B cell (primary cell): ENCODE measurements at places on chromosomes 1 and 21. TPM values are rescaled to one million over a fixed set of nuclear protein-coding genes. Genes with fewer than 3 reads are reported as not detected.

DNA sequence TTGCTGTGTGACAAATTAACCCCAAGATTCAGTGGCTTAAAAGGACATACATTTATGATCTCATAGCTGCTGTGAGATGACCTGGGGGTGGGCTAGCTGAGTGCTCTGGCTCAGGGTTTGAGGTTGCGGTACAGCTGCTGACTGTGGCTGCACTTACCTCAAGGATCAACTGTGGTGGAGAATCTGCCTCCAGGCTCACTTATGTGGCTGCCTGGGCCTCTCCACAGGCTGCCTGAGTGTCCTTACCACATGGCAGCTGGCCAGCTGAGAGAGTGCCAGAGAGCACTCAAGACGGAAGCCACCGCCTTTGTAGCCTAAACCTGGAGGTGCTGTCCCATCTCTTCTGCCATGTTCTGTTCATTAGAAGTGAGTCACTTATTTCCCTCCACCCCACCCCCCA lies 5.7 kb downstream of the LRRC71 start:
- no peak for DNase-seq

DNA sequence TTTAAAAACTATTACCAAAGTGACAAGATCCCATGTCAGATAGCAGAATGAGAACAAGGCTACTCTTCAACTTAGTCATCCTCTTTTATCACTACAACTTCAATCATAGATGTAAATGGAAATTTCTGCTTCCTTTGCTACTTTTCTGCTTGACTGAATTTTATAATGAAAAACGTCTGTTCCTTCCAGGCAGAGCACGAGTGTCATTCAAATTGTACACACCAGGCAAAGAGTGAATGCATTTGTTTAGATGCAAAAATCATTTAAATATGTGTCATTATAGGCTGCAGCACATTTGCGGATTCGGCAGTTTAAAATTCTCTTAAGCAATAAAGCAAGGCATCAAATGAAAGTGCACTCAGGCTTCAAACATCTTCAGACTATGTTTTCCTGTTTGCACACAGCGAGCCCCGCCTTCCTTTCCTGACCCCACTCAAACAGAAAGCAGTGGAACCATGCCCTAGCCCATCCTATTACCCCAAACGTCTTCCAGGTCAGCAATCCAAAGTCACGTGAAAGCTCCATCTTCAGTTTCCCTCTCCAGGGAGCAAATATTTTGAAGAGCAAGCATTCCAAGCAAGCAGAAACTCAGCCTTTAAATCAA lies 99.6 kb downstream of the APP start:
- peak; percentile 54 for DNase-seq

GRCh38 chr1:200938955-200939354 lies 44.3 kb downstream of the INAVA start:
- no peak for DNase-seq

The C1QB gene
- not detected in 2 replicates for total RNA-seq

The MROH7 gene
- not detected in 2 replicates for total RNA-seq

The KCNJ10 gene
- not detected in 2 replicates for total RNA-seq

The FAM177B gene
- 19.6 and 19.9 TPM in 2 replicates for total RNA-seq

GRCh38 chr1:67209521-67209920 lies 43.3 kb downstream of the IL23R start:
- no peak for DNase-seq

GRCh38 chr21:33898586-33898985 lies 17.0 kb downstream of the ATP5PO start:
- no peak for DNase-seq

The DEPDC1 gene
- total RNA-seq, result 0.07 TPM in 1 of 2 replicates, not detected in the other

- DNase-seq, result no peak
These were observed 156.0 kb downstream of the PGBD5 start for GRCh38 chr1:230270185-230270558.

The VWA1 gene
- not detected in 2 replicates for total RNA-seq

DNA sequence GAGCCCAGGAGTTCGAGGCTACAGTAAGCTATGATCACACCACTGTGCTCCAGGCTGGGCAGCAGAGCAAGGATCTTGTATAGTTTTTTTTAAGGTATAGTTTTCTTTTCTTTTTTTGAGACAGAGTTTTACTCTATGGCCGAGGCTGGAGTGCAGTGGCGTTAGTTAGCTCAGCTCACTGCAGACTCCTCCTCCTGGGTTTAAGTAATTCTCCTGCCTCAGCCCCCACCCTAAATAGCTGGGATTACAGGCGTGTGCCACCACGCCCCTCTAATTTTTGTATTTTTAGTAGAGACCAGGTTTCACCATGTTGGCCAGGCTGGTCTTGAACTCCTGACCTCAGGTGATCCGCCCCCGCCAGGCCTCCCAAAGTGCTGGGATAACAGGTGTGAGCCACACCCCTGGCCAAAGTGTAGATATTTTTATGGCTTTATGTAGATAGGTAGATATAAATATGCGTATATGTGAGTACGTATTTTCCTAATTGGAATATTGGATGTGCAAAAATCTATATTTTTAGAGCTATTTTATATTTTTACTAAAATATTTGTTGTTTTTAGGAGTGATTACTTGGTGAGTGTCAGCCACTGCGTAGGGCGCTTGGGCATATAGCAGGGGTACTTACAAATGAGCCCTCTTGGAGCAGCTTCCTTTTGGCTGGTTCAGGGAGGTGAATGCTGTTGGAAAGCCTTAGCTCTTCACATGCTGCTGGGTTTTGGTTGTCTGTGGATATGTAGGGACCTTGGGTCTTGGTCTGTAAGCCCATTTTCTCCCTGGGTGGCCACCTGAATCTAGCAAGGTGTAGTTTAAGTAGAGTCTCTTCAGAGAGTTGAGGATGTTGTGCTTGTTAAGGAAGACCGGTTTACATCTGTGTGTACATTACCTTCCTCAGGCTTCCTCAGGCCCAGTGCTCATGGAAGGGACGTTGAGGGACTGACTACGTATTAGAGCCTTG lies 9.5 kb downstream of the KDM4A start:
- DNase-seq, result no peak

The OR10J5 gene
- total RNA-seq, result not detected in 2 replicates

- DNase-seq, result no peak
These were observed 27.7 kb upstream of the SLC5A9 start for GRCh38 chr1:48194801-48195200.
